Tibial artery (tissue), 4 donors: ENCODE measurements at places on chromosomes 7 and 10.
A peak's percentile ranks its signal among the peaks of the same experiment; 100 is the strongest.

GRCh38 chr7:36348256-36348655 lies 41.4 kb upstream of the ANLN start:
- H3K27ac ChIP-seq = no peak overlapping the region
- H3K27me3 ChIP-seq = no peaks in the 10 kb centered on the region
- no peak overlapping the region for H3K4me3 ChIP-seq
- no peaks in the 10 kb centered on the region for H3K36me3 ChIP-seq

- H3K36me3 ChIP-seq = no peaks in the 10 kb centered on the region
- H3K4me3 ChIP-seq = no peak overlapping the region
- H3K27ac ChIP-seq = peak overlapping the region; percentile 93
- H3K4me1 ChIP-seq = peaks cover 60% of the 10 kb centered on the region
- DNase-seq = no peak
Observed at GRCh38 chr7:73896454-73896853, 35.5 kb downstream of the TMEM270 start.

DNA sequence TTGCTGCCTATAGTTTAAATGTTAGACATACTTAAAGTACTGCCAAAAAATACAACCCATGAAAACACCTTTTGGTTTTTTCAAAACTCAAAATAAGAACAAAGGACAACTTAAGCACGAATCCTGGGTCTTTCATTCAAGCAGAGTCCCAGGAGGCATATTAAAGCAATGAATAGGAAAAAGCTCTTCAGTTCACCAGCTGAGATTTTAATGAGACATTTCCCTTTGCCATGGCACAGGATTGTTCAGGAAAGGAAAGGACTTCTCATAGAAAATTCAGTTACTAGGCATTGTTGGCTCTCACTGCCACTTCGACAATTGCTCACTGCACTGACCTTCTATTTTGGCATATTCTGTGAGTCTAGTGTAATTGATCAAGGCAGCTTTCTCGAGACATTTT lies 133.5 kb upstream of the FEZF1 start:
- no peaks in the 10 kb centered on the region for H3K36me3 ChIP-seq
- H3K4me3 ChIP-seq = no peak overlapping the region
- no peak for DNase-seq
- no peaks in the 10 kb centered on the region for H3K27me3 ChIP-seq
- H3K27ac ChIP-seq = no peak overlapping the region
- no peaks in the 10 kb centered on the region for H3K4me1 ChIP-seq

DNA sequence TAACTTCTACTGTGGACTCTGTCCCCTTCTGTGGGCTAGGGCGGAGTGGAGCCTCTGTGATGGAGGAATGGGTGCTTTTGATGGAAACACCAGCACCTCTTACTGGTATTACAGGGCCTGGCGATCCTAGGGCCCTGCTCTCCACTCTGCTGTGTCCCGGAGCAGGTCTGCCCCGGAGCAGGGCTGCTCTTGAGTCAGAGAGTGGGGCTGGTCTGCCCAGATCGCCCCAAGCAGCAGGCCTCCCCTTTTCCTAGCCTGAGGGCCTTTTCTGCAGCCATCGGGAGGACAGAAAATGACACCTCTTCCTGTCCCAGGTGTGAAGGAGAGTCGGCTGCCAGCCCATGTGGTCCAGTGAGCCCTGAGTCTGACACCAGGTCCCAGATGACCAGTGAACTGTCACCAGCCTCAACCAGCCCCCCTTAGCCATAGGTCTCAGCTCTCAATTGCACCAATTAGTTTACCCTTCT lies 1.4 kb downstream of the ZNF282 start:
- peak overlapping the region; percentile 77 for H3K4me3 ChIP-seq
- peaks cover 17% of the 10 kb centered on the region for H3K4me1 ChIP-seq
- H3K27me3 ChIP-seq = no peaks in the 10 kb centered on the region

- DNase-seq = peak; percentile 98
- H3K27ac ChIP-seq = peak overlapping the region; percentile 83
Observed at GRCh38 chr10:102775201-102775934, 31.6 kb downstream of the WBP1L start.

DNA sequence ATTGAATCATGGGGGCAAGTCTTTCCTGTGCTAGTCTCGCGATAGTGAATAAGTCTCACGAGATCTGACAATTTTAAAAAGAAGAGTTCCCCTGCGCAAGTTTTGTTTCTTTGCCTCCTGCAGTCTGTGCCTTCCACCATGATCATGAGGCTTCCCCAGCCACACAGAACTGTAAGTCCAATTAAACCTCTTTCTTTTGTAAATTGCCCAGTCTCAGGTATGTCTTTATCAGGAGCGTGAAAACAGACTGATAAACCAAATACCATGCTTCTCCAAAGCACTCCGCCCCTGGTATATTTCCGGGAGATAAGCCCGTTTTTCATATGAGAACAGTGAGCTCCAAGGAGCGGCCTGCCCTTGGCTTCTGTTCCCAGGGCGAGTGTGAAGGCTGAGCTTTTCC lies 118.9 kb downstream of the EVX1 start:
- no peak overlapping the region for H3K4me3 ChIP-seq
- H3K36me3 ChIP-seq = no peaks in the 10 kb centered on the region
- no peaks in the 10 kb centered on the region for H3K4me1 ChIP-seq
- H3K27ac ChIP-seq = no peak overlapping the region
- DNase-seq = no peak
- H3K27me3 ChIP-seq = no peaks in the 10 kb centered on the region

GRCh38 chr10:11396311-11396955 lies 215.0 kb downstream of the USP6NL start:
- peaks cover 3% of the 10 kb centered on the region for H3K4me1 ChIP-seq
- no peak overlapping the region for H3K4me3 ChIP-seq
- H3K27me3 ChIP-seq = no peaks in the 10 kb centered on the region
- H3K36me3 ChIP-seq = no peaks in the 10 kb centered on the region

- peaks cover 8% of the 10 kb centered on the region for H3K36me3 ChIP-seq
- no peaks in the 10 kb centered on the region for H3K27me3 ChIP-seq
- no peak for DNase-seq
- peak overlapping the region; percentile 84 for H3K4me3 ChIP-seq
Observed at GRCh38 chr10:97683556-97684367, 3.3 kb downstream of the AVPI1 start.

DNA sequence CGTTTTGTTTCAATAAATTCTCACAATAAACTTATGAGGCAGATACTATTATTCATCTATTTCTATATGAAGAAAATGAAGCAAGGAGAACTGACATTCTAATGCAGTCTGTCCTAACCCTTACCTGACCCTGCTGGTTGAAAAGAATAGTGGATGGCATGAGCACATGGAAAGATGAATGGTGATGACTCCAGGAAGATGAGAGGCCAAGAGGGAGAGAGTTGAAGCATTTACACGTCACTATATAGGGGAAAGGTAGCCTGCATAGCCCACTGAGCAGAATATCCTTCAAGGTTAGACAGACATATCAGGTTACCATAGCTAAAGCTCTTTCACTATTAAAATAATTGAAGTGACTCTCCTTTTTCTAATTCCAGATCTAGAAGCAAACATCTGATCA lies 163.9 kb upstream of the CDK1 start:
- no peaks in the 10 kb centered on the region for H3K4me1 ChIP-seq
- no peaks in the 10 kb centered on the region for H3K36me3 ChIP-seq
- DNase-seq = no peak
- H3K27ac ChIP-seq = no peak overlapping the region
- no peak overlapping the region for H3K4me3 ChIP-seq

GRCh38 chr10:13317474-13317873 lies 17.6 kb upstream of the PHYH start:
- no peak for DNase-seq
- H3K4me3 ChIP-seq = no peak overlapping the region
- H3K27ac ChIP-seq = no peak overlapping the region
- no peaks in the 10 kb centered on the region for H3K27me3 ChIP-seq
- no peaks in the 10 kb centered on the region for H3K4me1 ChIP-seq

DNA sequence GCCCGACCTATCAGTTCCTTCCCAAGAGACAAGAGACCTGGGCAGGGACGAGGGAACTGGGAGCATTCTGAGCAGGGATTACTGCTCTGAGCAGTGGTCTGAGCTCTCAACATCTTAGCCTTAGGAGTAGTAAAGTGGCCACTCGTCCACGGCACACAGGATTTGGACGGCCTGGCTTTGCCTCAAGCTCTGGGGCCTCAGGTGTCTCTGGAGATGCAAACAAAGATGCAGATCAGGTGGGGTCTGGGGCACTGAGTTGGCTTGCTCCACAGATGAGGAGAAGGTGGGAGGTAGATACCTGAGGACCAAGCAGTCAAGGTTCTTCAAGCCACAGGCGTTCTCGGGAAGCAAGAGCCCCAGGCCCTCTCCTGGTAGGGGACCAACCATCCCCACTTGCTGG lies 16.1 kb upstream of the NPFFR1 start:
- no peak overlapping the region for H3K4me3 ChIP-seq
- H3K36me3 ChIP-seq = no peaks in the 10 kb centered on the region
- H3K27me3 ChIP-seq = no peaks in the 10 kb centered on the region
- peak; percentile 59 for DNase-seq
- H3K4me1 ChIP-seq = peaks cover 14% of the 10 kb centered on the region

- H3K4me1 ChIP-seq = peaks cover 76% of the 10 kb centered on the region
- no peaks in the 10 kb centered on the region for H3K27me3 ChIP-seq
- no peak overlapping the region for H3K4me3 ChIP-seq
Observed at GRCh38 chr7:70384024-70384423, 747.9 kb upstream of the GALNT17 start.

DNA sequence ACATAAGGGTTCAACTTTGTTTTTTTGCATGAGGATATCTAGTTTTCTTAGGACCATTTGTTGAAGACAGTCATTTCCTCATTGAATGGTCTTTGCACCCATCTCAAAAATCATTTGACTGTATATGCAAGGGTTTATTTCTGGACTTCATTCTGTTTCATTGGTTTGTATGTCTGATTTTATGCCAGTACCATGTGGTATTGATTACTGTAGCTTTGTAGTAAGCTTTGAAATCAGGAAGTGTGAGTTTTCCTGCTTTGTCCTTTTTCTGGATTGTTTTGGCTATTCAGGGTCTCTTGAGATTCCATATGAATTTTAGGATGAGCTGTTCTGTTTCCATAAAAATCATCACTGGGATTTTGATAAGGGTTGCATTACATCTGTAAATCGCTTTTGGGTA lies 63.9 kb downstream of the SND1 start:
- no peak overlapping the region for H3K4me3 ChIP-seq
- DNase-seq = no peak
- no peaks in the 10 kb centered on the region for H3K4me1 ChIP-seq
- H3K36me3 ChIP-seq = peaks cover 11% of the 10 kb centered on the region
- H3K27ac ChIP-seq = no peak overlapping the region

- no peaks in the 10 kb centered on the region for H3K27me3 ChIP-seq
- H3K36me3 ChIP-seq = no peaks in the 10 kb centered on the region
- H3K4me3 ChIP-seq = peak overlapping the region; percentile 63
Observed at GRCh38 chr10:24721229-24722106, 2.2 kb downstream of the ARHGAP21 start.

GRCh38 chr10:62561151-62561550 lies 187.0 kb downstream of the ZNF365 start:
- peaks cover 7% of the 10 kb centered on the region for H3K4me1 ChIP-seq
- no peaks in the 10 kb centered on the region for H3K27me3 ChIP-seq
- no peak for DNase-seq
- no peak overlapping the region for H3K27ac ChIP-seq
- no peak overlapping the region for H3K4me3 ChIP-seq

GRCh38 chr10:129654461-129654860 lies 187.4 kb downstream of the MGMT start:
- H3K27ac ChIP-seq = no peak overlapping the region
- DNase-seq = no peak
- H3K27me3 ChIP-seq = no peaks in the 10 kb centered on the region
- no peaks in the 10 kb centered on the region for H3K36me3 ChIP-seq
- H3K4me3 ChIP-seq = no peak overlapping the region

DNA sequence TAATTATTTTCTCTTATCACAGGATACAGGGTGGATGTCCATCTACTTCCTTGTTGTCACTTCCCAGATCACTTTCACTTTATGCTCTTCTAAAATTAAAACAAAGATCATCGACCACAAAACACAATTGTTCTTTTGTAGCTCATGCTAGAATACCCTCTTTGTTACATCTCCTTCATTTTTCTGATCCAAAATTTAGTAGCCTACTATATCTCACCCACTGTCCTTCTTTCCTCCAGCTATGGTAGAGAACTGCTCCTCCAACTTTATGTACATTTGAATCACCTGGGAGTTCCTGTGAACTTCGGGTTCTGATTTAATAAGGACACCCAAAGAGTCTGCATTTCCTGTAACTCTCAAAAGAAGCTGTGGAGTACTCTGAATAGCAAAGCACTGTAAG lies 1.2 kb upstream of the AHR start:
- no peaks in the 10 kb centered on the region for H3K4me1 ChIP-seq
- peak overlapping the region; percentile 4 for H3K4me3 ChIP-seq
- H3K27me3 ChIP-seq = no peaks in the 10 kb centered on the region
- H3K27ac ChIP-seq = peak overlapping the region; percentile 99
- no peak for DNase-seq

GRCh38 chr10:118764195-118764594 lies 9.4 kb upstream of the CACUL1 start:
- H3K4me1 ChIP-seq = no peaks in the 10 kb centered on the region
- H3K27me3 ChIP-seq = no peaks in the 10 kb centered on the region
- H3K36me3 ChIP-seq = no peaks in the 10 kb centered on the region
- DNase-seq = no peak
- no peak overlapping the region for H3K4me3 ChIP-seq
